ENCODE measurements at places on chromosomes 7 and 10. TPM values are rescaled to one million over a fixed set of nuclear protein-coding genes. Genes with fewer than 3 reads are reported as not detected.

DNA sequence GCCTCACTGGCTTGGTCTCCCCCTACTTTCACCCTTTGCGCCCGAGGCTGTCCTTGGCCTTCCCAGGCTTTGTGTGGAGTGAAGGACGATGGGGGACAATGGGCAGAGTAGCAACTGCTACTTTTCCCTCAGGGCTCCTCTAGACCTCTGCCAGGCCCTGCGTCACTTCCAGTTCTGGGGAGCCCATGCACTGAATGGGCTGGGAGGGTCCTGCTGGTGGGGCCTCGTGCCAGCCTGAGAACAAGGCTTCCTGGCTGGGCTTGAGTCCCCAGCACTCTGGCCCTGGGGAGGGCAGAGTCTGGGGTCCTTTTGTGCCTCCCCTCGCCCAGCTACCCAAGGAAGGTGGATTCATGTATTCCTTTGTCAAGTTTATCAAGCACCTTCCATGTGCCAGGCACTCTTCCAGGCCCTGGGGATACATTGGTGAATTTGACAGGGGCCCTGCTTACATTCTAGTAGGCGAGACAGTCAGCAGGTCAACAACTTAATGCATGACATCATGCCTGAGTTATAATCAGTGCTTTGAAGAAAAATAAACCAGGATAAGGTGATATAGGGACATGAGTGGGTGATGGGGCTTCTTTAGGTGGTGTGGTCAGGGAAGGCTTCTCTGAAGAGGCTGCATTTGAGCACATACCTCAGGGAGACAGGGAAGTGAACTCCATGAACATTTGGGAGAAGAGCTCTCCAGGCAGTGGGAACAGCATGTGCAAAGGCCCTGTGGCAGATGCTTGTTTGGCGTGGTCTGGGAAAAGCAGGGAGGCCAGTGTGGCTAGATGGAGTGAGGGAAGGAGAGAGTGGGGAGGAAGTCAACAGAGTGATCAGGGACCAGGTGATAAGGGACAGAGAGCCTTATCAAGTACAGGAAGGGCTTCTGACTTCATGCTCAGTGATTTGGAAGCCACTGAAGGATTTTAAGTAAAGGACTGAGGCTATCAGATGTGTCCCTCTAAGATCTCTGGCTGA lies 14.1 kb downstream of the ZMIZ1 start:
- no peak for DNase-seq

DNA sequence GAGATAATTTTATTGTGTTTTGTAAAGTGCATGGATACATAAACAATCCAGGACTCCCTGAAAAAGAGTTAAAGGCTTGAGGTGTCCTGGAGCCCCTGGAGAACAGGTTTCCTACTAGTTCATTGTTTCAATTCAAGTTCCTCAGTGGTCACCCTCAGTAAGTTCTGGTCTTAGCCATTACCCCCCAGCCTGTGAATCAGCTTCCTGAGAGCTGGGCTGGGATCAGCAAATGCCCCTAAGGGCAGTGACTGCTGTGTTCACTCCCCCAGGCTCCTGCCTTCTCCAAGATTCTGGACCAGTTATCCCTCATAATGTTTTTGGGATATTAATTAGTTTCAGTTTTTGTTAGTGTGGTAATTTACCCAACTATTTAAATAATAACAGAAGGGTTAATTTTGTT lies 151.6 kb upstream of the PRSS58 start:
- DNase-seq: no peak

DNA sequence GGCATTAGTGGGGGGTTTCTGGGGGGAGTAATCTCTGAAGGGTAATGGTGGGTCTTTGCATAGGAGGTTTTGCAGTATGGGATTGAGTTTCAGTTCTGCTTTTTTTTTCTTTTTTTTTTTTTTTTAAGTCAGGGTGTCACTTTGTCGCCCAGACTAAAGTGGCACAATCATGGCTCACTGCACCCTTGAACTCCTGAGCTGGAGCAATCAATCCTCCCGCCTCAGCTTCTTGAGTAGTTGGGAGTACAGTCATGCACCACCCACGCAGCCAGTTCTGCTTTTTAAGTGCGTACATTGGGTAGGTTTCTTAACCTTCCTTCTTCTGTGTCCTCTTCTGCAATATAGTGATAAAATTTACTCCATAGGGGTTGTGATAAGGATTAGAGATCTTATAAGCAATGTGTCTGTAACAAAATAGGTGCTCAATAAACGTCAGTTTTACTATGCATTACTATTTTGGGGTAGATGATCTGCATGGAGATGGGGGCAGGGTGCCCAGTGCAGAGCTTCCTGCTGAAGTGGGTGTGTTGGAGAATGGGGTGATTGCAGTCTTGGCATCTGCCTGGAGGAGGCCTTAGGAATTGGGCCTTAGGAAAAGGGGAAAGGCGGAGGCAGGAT lies 9.6 kb downstream of the KAZALD1 start:
- no peak for DNase-seq

DNA sequence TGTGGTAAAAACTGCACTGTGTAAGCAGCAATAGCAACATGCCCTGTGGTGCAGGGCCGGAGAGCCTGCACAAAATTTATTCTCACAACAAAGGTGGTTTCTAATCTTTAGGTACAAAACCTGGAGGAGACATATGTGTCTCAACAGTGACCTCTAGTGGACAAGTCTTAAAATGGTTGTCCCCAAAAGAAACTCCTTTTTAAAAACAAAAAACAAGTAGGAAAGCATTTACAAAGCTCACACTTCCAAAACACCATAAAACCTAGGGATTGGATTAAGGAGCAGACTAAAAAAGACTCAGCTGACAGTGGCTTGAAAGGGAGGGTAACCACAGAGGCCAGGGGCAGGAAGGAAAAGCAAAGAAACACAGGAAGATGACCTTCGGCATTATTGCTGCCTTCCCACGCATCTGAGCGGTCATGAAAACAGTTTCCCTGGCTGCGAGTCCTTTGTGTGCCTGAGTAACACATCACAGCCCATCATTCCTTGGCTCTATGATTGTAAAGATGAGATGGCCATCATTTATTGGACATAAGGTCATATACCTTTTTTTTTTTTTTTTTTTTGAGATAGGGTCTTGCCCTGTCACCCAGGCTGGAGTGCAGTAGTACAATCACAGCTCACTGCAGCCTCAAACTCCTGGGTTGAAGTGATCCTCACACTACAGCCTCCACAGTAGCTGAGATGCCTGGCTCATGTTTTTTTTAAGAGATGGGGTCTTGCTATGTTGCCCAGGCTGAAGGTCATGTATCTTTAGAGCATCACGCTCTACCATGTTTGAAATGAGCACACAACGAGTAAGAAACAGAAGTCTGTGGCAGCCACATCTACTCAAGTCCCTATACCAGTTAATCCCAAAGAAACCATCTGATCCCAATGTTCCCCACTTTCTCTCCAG lies 39.5 kb downstream of the RSU1 start:
- peak; percentile 31 for DNase-seq

GRCh38 chr10:32050177-32050576 lies 6.0 kb downstream of the KIF5B start:
- DNase-seq: no peak

DNA sequence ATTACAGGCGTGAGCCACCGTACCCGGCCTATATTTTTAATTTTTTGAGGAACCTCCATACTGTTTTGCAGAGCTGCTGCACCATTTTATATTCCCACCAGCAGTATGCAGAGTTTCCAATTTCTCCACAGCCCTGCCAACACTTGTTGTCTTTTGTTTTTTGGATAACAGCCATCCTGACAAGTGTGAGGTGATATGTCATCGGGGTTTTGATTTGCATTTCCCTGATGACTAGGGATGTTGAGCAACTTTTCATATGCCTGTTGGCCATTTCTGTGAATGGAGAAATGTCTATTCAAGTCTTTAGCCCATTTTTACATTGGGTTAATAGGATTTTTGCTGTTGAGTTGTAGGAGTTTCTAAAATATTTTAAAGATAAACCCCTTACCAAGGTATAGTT lies 22.2 kb downstream of the ENTPD7 start:
- no peak for DNase-seq

DNA sequence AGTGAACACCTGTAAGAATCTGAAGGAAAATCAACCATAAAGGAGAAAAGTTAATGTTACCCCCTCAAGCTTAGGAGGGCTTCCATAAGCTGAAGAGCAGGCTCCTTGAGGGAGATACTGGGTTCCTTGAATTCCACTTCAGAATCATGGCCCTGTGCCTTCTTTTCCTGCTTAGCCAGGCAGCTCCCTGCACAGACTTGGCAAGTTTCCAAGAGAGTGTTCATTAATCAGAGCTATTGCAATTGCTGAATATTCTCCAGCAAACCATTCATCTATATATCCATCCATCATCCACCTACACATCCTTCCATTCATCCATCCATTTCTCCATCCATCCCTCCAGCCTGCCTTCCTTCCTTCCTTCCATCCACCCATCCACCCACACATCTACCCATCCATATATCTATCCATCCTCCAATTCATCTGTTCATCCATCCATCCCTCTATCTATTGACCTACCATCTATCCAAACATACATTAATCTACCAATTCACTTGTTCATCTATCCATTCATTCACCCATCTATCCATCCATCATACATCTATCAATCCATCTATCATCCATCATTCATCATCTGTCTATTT lies 574.4 kb downstream of the PTPRN2 start:
- DNase-seq: no peak

DNA sequence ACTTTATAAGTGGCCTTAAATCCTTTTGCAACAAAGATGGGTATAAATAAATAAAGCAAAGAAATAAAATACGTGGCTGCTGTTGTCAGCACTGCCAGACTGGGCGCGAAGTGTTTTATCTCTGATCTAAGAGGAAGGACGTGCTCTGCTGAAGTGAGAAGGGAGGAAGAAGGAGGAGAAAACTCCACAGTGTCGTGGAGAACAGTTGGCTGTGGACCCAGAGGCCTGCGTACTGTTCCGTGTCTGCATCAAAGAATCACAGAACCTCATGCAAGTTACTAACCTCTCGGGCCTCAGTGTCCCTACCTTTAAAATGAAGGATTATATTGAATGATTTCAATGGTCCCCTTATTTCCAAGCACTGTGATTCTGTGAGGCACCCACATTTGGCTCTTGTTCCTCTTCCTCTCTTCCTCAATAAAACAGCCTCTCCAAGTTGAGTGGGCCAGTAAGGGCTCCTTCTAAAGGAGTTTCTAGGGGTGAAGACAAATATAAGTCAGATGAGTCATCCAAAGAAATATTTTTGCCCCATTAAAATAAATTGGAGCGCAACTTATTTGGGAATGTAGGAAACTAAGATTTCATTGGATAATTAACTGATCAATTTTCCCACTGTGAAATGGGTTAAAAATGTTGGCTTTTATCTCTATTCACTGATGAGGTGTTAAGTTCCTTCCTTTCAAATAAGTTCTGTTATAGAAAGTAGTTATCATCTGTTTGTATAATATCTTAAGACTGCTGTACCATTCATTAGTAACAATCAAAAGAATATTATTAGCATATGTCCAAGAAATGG lies 126.9 kb upstream of the EFCAB10 start:
- DNase-seq: no peak

- DNase-seq: no peak
These were observed 125.1 kb upstream of the PPIF start for GRCh38 chr10:79222186-79222585.

RNLS gene
- total RNA-seq: 1.2 TPM

GRM8 gene
- 2.9 TPM for total RNA-seq
